ENCODE measurements at places on chromosomes 1 and 21. TPM values are rescaled to one million over a fixed set of nuclear protein-coding genes. Genes with fewer than 3 reads are reported as not detected.

Gene STK40
- 33.8 TPM for total RNA-seq

Gene GBP5
- total RNA-seq, result not detected

GRCh38 chr1:30345491-30346130 is 377.8 kb downstream of the MATN1 start:
- no peak for DNase-seq

- DNase-seq, result no peak
Observed at GRCh38 chr1:218890451-218890850, 283.2 kb upstream of the LYPLAL1 start.

DNA sequence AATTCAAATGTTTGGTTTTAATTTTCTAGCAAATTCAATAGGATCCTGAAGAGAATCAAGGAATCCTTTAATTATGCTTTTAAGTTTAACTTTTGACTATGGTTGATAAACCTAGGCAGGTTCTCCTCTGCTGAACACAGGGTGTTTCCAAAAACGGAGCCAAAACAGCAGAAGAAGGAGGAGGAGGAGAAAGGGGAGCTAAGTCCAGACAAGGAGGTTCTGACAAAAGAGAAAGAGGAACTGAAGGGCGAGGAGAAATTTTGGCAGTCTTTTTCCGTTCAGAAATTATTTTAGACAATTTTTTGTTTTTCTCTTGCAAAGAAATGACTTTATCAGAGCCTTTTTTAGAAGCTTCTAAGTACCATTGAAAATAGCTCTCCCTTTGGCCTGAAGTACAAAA is 33.2 kb upstream of the FNBP1L start:
- DNase-seq, result no peak
